Pancreas (tissue), 10 donors: ENCODE measurements at places on chromosomes 13 and 19. TPM values are rescaled to one million over a fixed set of nuclear protein-coding genes. Genes with fewer than 3 reads are reported as not detected.

The NDFIP2 gene
- total RNA-seq, result 26.1 TPM

The PINLYP gene
- 0.61 TPM for total RNA-seq

The PGLYRP1 gene
- total RNA-seq, result not detected

The ELSPBP1 gene
- total RNA-seq, result not detected

DNA sequence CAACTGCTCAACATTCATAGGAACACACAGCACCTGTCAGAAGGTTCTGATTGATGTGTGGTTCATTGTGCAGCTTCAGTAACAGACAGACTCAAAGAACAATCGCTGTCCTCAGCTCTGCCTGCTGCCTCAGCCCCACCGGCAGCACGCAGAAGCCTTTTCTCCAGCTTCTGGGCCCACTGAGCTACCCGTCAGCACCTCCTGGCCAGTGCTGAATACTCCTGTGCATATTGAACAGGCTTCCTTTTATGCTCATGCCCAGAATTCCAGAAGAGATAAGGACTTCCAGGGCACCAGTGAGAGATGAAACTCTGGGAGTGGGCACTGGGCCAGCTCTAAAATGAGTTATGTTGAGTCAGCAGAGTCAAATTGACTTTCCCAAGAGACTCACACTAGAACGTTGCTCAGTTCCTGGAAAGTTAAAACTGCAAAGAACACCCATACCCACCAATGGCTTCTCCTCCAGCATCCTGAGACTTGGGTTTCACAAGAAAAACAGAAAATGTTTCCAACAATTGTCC lies 119.3 kb downstream of the COL4A1 start:
- peak; percentile 67 for DNase-seq

GRCh38 chr13:25930653-25931052 lies 121.2 kb downstream of the SHISA2 start:
- no peak for DNase-seq

DNA sequence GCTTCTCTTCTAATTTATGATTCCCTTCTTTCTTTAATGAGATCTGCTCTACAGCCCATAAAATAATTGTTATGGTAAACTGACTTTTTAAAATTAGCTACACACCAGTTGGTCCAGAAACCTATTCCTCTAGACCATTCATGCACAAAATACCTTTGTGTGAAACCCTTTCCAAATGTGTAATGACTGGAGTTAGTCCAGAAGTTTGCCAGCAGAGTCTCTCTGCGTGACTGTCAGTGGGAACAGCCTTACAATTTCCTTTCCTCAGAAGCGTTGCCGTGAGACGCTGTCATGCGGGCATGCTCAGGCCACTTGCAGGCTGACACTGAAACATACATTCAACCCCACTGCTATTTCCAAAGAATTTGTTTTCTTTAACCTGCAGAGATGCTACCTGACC lies 965.2 kb downstream of the PCDH9 start:
- DNase-seq, result no peak

DNA sequence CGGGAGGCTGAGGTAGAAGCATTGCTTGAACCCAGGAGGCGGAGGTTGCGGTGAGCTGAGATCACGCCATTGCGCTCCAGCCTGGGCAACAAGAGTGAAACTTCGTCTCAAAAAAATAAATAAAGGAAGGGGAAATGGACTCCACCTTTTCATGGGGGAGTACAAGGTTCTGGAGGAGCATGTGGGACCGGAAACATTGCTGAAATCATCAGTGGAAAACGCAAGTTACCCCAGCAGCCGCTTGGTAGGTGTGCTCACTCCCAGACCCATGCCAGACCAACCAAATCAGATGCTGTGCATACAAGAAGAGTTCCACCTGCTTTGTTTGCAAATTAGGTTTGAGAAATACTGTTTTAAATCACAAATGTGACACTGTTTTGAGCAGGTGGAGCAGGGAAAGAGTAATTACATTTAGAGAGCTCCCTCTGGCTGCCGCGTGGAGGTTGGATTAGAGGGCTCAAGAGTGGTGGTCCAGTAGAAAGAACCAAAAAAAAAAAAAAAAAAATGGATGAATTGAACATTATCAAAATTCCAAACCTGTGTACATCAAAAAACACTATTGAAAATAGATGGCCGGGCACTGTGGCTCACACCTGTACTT lies 4.9 kb downstream of the ERICH4 start:
- no peak for DNase-seq
